Activated CD4-positive, alpha-beta T cell treated with anti-CD3 and anti-CD28 coated beads for 36 hours (primary cell): ENCODE measurements at places on chromosomes 6 and 20.
A peak's percentile ranks its signal among the peaks of the same experiment; 100 is the strongest.

DNA sequence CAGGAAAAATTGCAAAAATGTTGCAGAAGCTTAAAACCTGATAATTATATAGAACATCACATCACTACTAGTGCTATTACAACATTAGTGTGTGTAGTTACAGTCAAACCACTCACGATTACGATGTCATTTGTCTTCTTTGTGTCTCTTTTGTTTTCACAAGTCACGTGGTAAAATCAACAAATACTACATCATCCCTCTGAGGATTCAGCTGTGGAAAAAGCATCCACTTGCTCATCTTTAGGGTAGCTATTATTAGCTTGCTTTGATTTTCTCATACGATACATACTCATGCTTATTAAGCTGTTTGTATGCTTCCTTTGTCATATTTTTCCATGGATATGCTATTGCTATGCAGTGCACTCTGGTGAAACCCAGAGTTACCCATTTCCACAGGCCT, 22.2 kb upstream of the ATXN1 start:
- DNase-seq, result no peak

- no peak for DNase-seq
These were observed 11.3 kb downstream of the FKBP5 start for GRCh38 chr6:35677456-35677855.

- DNase-seq, result no peak
These were observed 650 bp upstream of the TTK start for GRCh38 chr6:80003826-80004172.

DNA sequence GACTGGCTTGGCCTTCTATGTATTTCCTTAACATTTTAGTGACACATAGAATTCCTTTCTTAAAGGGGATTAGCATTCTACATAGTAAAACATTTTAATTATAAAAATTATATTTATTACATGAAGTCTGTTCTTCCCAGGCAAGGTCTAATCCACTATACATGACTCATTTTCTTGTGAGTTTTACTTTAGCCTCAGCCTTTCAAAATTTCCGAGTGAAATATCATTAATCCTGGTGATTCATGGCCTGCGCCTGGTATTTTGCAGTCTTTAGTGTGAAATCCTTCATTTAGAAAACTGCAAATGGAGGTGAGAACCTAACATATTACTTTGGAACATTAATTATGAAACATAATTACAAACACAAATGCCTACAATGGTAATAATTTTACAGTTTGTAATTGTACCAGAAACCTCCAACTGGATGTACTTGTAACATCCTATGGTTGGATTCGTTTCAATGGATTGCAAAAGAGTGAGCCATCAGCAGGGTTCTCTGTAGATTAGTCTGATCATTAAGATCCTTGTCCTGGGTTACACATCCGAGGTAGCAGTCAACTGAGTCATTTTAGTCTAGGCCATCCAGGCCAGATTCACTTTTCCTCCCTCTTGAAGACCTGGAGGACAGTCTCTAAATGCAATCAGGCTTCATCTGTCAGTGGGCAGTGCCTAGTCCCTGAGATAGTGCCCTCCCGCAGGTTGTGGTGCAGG, 272.0 kb downstream of the PACRG start:
- DNase-seq, result no peak

DNA sequence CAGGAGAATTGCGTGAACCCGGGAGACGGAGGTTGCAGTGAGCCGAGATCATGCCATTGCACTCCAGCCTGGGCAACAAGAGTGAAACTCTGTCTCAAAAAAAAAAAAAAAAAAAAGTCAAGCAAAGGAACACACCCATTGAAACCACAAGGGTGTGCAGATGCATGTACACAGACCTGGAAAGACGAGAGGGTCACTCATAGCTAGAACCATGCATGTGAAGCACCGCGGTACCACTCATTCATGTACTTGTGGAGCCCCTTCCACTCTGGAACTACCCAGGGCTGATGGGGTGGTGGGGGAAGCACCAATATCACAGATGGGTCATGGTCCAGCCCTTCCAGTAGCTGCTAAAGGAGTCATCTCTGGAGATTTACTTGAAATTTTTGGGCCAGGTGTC, 7.4 kb upstream of the TJAP1 start:
- DNase-seq, result peak; percentile 17
